ENCODE measurements at places on chromosomes 1 and 21. TPM values are rescaled to one million over a fixed set of nuclear protein-coding genes. Genes with fewer than 3 reads are reported as not detected.
A peak's percentile ranks its signal among the peaks of the same experiment; 100 is the strongest.

GRCh38 chr1:42977653-42978052 lies 19.0 kb upstream of the SLC2A1 start:
- peaks cover 56% of the 10 kb centered on the region for H3K4me1 ChIP-seq
- no peaks in the 10 kb centered on the region for H3K27me3 ChIP-seq
- no peak for DNase-seq
- no peak overlapping the region for H3K4me3 ChIP-seq
- peaks cover 10% of the 10 kb centered on the region for H3K36me3 ChIP-seq

Gene CRYZL1
- total RNA-seq, result 43.6 TPM

- no peaks in the 10 kb centered on the region for H3K36me3 ChIP-seq
- H3K4me1 ChIP-seq, result no peaks in the 10 kb centered on the region
- DNase-seq, result no peak
Observed at GRCh38 chr1:186740324-186740723, 60.1 kb upstream of the PTGS2 start.

- H3K27me3 ChIP-seq, result peaks cover 36% of the 10 kb centered on the region
- H3K4me1 ChIP-seq, result no peaks in the 10 kb centered on the region
- DNase-seq, result no peak
- H3K4me3 ChIP-seq, result no peak overlapping the region
Observed at GRCh38 chr1:84862810-84863251, 30.2 kb downstream of the LPAR3 start.

DNA sequence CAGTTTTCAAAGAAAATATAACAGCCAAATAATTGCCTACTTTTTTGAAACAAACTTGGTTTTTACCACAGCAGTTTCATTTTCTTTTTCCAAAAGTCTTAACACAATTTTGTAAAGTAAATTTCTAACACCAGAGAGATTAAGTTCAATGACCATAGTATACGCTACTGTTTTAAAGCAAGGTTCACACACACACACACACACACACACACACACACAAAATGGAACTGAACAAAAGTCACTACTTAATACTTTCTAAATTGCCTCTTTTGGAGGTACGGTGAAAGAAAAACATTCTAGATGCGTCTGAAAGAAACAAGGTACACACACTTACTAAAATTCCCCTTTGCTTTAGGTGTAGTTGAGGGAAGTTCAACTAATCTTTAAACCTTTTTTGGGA lies 30.1 kb downstream of the C21orf91 start:
- H3K4me3 ChIP-seq, result no peak overlapping the region
- H3K4me1 ChIP-seq, result peaks cover 8% of the 10 kb centered on the region
- DNase-seq, result no peak
- no peaks in the 10 kb centered on the region for H3K27me3 ChIP-seq
- no peak overlapping the region for H3K27ac ChIP-seq

DNA sequence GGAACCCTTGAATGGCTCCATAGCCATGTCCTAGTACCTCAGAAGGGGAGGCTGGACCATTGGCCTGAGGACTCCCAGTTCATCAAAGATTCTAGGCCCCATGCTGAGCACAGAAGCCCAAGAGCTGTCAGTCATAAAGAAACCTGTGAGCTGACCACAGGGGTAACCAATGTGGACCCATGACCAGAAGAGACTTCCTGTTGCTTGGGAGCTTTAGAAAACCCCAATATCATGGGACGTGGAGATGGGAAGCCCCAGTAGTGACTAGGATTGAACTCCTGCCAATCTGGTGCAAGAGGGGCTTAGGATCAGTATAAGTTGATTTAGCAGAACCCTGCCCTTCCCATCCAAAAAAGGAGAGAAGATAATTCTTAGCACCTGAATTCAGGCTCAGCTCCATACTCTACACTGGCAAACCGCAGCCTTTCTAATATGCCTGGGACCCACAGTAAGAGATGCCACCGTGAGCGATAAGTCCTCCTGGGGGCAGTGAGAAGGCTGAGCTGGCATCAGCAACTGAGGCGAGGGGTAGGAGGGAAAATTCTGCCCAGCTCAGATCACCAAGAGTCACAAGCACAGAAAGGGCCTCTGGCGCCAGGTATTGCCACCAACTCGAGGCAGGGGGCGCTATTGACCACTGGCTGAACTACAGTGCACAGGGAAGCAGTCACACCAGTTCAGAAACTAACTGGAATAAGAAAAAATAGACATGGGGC lies 108.9 kb downstream of the CAPN8 start:
- no peaks in the 10 kb centered on the region for H3K36me3 ChIP-seq
- DNase-seq, result no peak
- H3K27ac ChIP-seq, result no peak overlapping the region
- no peak overlapping the region for H3K4me3 ChIP-seq
- H3K4me1 ChIP-seq, result no peaks in the 10 kb centered on the region
- no peaks in the 10 kb centered on the region for H3K27me3 ChIP-seq

DNA sequence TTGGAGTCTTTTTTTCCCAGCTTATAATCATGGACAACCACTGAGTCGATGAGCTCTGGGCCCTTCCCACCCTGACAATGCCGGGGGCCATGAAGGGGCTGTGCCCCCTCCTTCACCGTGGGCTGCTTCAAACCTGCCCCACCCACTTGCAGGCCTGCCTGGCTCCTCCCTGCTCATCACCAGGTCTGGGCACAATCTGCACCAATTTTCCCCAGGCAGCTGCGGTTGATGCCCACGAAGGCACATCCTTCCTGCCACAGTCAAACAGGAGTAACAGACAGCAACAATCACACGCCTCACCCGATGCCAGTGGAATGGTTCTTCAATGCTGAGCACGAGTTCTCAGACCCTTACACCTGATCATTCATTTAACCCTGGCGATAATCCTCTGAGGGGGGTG lies 18.9 kb downstream of the PGLYRP3 start:
- H3K27me3 ChIP-seq, result no peaks in the 10 kb centered on the region
- no peak overlapping the region for H3K4me3 ChIP-seq
- DNase-seq, result no peak
- H3K36me3 ChIP-seq, result no peaks in the 10 kb centered on the region
- no peak overlapping the region for H3K27ac ChIP-seq

- H3K27ac ChIP-seq, result no peak overlapping the region
- no peak overlapping the region for H3K4me3 ChIP-seq
- no peaks in the 10 kb centered on the region for H3K36me3 ChIP-seq
- no peaks in the 10 kb centered on the region for H3K27me3 ChIP-seq
Observed at GRCh38 chr1:90486996-90487395, 230.1 kb downstream of the BARHL2 start.

Gene BSDC1
- 71.2 TPM for total RNA-seq

DNA sequence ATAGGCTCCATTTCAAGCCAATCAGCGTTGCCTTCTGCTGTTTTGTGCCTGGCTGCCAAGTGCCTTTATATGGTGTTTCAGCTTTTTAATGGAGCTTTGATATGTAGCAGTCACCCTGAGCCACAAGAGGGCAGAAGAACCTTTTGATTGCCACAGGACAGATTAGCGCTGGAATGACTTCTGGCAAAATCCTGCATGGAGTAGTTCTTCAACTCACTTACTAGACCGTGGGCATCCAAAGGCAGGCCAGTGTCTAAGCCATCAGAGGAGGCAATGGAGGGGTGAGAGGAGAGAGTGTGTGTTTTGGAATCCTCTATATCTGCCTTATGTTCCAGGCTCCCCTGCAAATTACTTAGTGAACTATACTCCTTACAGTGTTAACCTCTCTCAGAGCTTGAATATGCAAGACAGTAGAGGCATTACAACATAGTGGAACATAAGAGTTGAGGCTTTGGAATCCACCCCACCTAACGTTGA lies 56.2 kb downstream of the ST3GAL3 start:
- peak; percentile 87 for DNase-seq
- H3K4me3 ChIP-seq, result no peak overlapping the region
- H3K36me3 ChIP-seq, result no peaks in the 10 kb centered on the region
- peaks cover 20% of the 10 kb centered on the region for H3K4me1 ChIP-seq

GRCh38 chr1:158417586-158417985 lies 8.5 kb downstream of the OR10K2 start:
- no peaks in the 10 kb centered on the region for H3K4me1 ChIP-seq
- no peak overlapping the region for H3K4me3 ChIP-seq
- H3K27ac ChIP-seq, result no peak overlapping the region

- H3K36me3 ChIP-seq, result peaks cover 30% of the 10 kb centered on the region
- peaks cover 42% of the 10 kb centered on the region for H3K4me1 ChIP-seq
- H3K27me3 ChIP-seq, result no peaks in the 10 kb centered on the region
- peak overlapping the region; percentile 62 for H3K27ac ChIP-seq
- no peak overlapping the region for H3K4me3 ChIP-seq
Observed at GRCh38 chr1:202005958-202006357, 4.4 kb upstream of the ELF3 start.

- no peaks in the 10 kb centered on the region for H3K4me1 ChIP-seq
- H3K4me3 ChIP-seq, result no peak overlapping the region
- no peak for DNase-seq
- no peaks in the 10 kb centered on the region for H3K27me3 ChIP-seq
- H3K36me3 ChIP-seq, result no peaks in the 10 kb centered on the region
Observed at GRCh38 chr1:48405400-48405799, 66.6 kb downstream of the SPATA6 start.

- H3K4me3 ChIP-seq, result peak overlapping the region; percentile 92
- DNase-seq, result no peak
- no peaks in the 10 kb centered on the region for H3K27me3 ChIP-seq
Observed at GRCh38 chr1:46133781-46134350, 1.4 kb upstream of the PIK3R3 start.
